ENCODE measurements at places on chromosomes 11 and 22.

DNA sequence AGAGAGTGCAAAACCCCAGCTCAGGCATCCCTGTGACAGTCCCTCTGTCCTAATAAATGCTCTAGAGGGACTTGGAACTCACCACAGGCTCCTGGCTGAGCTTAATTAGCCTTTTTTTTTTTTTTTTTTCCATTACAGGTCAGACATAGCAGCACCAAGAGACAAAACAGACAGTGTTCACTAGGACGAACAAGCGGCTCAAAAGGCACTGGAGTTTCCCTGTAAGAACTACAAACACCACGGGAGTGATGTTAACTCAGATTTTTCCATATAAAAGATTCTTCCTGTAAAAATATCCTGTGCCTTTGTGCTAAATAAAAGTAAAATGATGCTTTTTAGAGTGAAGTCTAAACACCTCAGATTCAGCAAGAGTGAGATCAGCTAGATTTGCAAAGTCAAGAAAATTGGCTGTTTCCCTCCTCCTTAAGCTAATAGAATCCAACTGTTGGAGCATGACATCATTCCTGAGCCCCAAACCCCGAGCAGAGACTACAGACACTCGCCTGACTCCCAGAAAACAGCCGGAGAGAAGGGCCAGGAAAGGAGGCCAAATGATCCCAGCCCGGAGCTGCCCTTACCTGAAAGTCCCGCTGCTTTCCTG is 101.0 kb upstream of the AKIP1 start:
- no peak for DNase-seq

DNA sequence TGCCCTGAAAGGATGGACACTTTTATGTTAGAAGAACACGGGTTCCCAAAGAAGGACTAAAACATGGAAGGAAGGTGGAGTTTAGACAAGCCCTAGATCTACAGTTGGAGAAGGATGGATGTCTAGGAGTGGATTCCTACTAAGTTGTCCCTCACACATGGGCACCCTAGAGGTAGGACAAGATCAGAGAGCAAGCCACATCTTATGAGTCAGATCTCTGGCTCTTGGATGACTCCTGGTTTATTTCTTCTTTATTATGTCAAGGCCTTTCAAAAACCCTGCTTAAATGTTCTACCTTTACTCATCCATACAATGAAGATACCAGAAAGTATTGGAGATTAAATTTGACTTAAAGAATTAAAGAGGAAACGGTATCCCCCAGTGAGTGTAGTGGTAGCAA is 34.4 kb downstream of the PRCP start:
- no peak for DNase-seq

GRCh38 chr22:37273126-37273845 is 9.0 kb upstream of the CYTH4 start:
- no peak for DNase-seq

DNA sequence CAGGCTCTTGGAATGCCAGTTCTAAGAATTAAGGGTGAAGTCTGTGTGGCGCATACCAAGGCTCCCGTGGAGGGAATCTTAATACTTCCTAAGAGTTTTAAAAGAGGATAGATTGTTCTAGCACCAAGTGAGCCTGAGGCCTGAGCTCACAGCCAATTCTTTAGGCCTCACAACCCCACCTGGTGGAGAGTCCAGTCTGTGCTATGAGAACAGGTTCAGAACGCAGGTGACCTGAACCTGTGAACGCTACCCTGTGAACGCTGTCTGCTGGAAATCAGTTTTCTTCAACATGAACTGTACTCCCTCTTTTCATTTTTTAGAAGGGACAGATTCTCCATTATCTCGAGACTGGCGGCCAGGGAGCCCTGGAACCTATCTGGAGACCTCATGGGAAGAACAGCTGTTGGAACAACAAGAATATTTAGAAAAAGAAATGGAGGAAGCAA is 43.2 kb upstream of the DLAT start:
- peak; percentile 48 for DNase-seq

GRCh38 chr22:23801238-23801821 is 14.6 kb downstream of the SMARCB1 start:
- DNase-seq = no peak

- no peak for DNase-seq
These were observed 315.8 kb downstream of the CTTN start for GRCh38 chr11:70713988-70714665.

GRCh38 chr11:132131961-132132360 is 761.5 kb downstream of the NTM start:
- DNase-seq = no peak

GRCh38 chr11:26698224-26698623 is 23.6 kb downstream of the SLC5A12 start:
- no peak for DNase-seq

GRCh38 chr11:118074785-118075184 is 2.1 kb upstream of the TMPRSS4 start:
- DNase-seq = no peak

DNA sequence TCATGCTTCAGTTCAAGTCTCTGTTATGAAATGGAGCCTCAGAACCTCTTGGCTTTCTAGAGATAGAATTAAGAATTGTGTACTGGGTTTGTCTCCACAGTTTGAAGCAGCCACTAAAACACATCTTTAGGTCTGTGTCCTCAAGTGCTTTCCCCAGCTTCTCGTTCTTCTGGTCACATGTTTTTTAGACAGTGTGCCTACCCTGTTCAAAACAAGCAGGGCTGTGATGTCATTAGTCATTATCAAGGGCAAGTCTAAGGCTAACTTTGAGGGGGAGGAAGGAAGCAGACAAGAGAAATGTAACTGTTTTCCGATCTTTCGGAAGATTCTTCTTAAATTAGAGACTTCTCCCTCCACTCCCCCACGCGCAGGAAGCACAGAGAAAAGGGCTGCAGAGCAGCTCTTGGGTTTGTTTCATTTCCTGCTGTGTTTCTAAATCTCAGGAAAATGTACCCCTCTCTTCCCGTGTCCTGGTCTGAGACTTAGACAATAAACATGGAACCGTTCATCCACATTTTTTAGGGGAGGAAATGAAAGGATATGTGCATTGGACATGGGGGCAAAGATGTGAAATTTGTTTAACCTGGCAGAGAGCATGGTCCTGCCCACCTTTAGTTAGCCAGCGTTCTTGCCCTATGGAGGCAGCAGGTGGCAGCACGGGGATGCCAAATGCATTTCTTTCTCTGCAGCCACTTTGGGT is 3.1 kb downstream of the AKIP1 start:
- peak; percentile 40 for DNase-seq

DNA sequence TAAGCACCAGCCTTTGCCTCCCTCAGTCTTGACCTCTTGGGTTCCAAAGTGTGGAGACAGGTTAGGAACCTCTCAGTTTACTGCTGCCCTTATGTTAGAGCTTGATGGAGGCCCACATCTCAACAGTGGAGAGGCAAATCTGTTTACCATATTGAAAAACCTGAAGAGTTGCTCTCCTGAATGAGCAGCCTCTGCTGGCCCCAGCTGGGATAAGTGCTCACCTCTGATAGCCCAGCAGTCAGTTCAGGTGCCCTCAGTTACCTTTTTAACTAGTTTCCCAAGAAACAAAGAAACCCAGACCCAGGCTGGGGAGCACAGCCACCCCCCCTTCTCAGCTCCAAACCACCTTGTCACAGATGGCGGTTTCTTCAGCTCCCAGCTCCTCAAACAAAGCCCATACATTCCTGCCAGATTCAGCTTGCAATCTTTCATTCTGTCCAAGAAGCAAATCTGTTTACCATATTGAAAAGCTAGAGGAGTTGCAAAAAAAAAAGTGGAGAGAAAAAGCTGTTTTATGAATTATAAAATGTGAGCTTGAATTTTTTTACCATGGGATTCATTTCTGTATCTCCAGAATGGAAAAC is 57.2 kb downstream of the PPFIBP2 start:
- no peak for DNase-seq

GRCh38 chr11:6864438-6864837 is 1.6 kb downstream of the OR10A2 start:
- DNase-seq = no peak

- no peak for DNase-seq
These were observed 149.4 kb upstream of the NCAM1 start for GRCh38 chr11:112811783-112812182.

- no peak for DNase-seq
These were observed 403.7 kb downstream of the LUZP2 start for GRCh38 chr11:24900514-24900913.

DNA sequence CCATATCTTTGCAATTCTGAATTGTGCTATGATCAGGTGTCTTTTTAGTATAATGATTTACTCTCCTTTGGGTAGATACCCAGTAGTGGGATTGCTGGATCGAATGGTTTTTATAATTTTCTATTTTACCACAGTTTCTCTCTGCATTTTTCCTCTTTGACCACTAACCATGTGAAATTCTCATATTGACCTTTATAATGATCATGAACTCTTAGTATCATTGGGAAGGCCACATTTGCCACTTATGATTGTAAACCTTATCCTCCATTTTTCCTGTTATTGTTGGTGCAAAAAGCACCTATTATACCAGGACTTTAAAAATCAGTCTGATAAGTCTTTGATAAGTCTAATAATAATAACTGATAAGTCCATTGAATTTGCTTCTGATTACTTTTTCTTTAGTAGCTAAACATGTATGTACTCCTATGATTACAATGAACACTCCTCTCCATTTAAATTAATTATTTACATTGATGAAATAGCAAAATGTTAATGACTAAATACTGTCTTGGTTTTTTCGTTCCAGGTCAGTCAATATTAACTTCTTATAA is 9.6 kb downstream of the NEAT1 start:
- DNase-seq = no peak

GRCh38 chr22:37547251-37547741 is 13.0 kb upstream of the CDC42EP1 start:
- no peak for DNase-seq

DNA sequence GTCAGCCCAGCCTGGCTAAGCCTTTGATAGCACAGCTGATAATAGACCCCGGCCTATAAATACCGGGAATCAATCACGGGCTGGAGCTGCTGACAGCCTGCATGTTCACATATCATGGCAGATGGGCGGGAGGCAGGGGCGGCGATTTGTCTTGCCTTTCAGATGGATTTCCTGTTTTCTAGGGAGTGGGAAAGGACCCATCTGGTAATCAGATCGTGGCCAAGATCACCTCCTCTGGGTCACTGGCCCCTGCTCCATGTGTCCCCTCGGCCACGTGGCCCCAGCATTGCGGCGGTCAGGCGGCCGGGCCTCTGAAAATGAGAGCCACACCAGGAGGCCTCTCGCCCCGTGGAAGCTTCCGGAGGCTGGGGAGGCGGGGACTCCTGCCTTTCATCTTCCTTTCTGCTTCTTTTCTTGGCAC is 36.6 kb downstream of the SMIM38 start:
- DNase-seq = no peak

- DNase-seq = no peak
These were observed 23.3 kb upstream of the PHF21B start for GRCh38 chr22:45033136-45033535.

DNA sequence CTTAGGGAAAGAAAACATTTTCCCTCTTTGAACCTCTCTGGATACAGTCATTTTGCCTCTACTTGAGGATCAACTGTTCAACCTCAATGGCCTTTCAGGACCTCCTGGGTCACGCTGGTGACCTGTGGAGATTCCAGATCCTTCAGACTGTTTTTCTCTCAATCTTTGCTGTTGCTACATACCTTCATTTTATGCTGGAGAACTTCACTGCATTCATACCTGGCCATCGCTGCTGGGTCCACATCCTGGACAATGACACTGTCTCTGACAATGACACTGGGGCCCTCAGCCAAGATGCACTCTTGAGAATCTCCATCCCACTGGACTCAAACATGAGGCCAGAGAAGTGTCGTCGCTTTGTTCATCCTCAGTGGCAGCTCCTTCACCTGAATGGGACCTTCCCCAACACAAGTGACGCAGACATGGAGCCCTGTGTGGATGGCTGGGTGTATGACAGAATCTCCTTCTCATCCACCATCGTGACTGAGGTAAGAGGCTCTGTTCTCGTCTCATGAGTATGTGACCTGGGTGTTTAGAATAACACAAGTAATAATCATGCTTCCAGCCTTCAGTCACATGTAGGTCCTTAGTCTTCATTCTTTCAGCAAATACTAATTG is 495 bp downstream of the SLC22A9 start:
- DNase-seq = no peak

- DNase-seq = no peak
These were observed 44.8 kb upstream of the TUB start for GRCh38 chr11:8036002-8036802.

- no peak for DNase-seq
These were observed 176.7 kb downstream of the SWAP70 start for GRCh38 chr11:9840460-9841004.

GRCh38 chr22:20748731-20749428 is 25.0 kb upstream of the SERPIND1 start:
- no peak for DNase-seq

DNA sequence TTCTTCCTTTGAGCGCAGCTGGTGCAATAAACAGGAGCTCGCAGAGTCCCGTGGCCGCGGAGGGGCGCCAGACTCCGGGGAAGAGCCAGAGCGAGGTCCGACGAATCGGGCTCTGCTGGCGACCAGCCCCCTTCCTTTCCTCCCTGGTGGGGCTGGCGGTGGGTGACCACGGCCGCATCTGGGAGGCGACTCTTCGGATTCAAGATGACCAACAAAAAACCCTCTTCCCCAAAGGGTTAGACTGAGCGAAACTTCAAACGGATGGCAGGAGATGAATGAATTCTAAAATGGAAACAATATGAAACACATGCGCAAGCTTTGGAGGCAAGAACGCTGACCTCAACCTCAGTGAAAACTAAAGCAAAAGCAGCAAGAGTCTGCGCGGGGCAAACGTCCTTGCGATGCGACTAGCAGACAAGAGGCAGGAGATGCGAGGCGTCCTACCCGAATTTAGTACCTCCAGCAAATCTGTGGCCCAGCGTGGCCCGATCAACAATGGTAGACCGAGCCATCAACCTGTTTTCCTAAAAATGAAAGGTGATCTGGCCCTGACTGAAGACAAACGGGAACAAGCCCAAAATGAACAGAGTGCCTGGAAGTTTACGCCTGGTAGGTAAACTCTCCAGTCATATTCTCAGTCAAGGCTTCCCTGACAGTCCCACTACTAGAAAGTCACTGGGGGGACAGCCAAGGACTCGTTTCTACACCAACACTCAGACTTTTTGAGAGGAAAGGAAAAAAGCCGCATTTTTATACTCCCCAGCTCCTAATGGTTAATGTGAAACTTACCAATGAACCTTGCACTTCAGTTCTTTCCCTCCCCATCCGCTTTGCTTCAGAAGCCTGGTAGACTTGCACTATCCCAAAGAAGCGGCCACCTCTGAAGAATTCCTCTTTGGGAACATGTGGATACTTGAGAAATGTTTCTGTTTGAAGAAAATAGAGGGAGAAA is 11.6 kb downstream of the MMP3 start:
- DNase-seq = peak; percentile 16

- no peak for DNase-seq
These were observed 749.8 kb upstream of the ARHGAP42 start for GRCh38 chr11:99937330-99937729.

DNA sequence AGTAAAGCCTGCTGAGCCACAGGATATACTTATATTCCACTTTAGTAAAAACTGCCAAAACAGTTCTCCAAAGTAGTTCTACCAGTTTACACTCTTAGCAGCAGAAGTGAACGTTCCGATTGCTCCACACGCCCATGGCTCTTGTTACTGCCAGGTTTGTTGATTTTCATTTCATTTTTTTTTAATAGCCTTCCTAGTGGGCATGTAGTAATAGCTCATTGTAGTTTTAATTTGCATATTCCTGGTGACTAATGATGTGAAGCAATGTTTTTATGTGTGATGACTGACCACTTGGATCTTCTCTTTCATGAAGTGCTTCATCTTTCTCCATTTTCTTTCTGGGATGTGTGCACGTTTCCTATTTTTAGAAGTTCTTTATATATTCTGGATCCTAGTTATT is 4.8 kb upstream of the C11orf97 start:
- DNase-seq = no peak

Data from A549 (cell line).